Cardiac muscle cell (in vitro differentiated cells and primary cell): ENCODE measurements at places on chromosomes 6 and 20.
A peak's percentile ranks its signal among the peaks of the same experiment; 100 is the strongest.

DNA sequence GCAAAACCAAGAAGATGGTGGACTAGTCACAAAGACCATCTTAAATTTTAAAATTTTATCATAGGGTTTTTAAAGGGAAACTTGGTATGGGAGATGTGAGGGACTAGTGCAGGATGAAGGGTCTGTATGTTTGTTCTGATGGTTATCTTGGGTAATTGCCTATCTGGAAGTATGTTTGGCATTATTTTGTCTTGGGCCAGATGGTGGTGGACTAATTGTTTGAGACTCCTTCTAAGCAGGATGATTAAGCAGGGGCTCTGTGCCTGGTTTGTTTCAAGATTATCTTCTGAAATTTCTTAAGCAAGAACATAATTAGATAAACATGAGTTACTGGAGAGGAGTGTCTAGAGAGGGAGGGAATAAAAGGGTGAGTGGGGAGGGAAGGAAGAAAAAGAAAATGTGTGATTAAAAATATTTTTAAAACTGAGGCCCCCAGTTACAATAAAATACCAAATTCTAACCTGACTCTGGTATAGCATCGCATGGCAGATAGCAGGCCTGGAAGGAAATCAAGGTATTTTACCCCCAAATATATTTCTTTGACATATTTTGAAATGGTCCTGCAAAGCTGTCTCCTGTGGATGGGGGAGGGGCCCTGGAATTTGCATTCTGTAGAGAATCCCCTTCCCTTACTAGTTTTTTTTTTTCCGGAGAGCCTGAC, 49.9 kb upstream of the FAM184A start:
- no peak for DNase-seq

DNA sequence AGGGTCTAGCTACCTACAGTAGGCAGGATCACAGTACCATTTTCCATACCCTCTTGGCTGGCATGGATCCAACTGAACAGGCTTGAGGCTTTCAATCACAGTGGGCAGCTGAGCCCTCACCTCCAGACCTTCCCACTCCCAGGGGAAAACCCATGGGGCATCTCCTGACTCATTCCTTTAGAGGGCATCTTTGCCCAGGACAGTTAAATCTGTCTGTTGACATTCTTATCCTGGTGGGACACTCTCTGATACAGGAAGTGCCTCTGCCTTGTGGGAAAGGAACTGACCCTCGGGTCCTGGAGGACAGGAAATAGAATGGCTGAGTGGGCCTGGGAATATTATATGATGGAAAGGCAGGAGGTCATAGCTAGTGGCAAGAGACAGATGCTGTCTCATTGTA, 10.2 kb upstream of the EPB41L1 start:
- no peak for DNase-seq

GRCh38 chr6:4903751-4904370, 100.0 kb downstream of the RPP40 start:
- no peak for DNase-seq

- no peak for DNase-seq
These were observed 53.6 kb downstream of the MBOAT1 start for GRCh38 chr6:20158676-20159075.

GRCh38 chr6:72886170-72886569, 264.3 kb downstream of the KCNQ5 start:
- no peak for DNase-seq

- DNase-seq: no peak
These were observed 5.7 kb upstream of the PLN start for GRCh38 chr6:118542184-118542952.

DNA sequence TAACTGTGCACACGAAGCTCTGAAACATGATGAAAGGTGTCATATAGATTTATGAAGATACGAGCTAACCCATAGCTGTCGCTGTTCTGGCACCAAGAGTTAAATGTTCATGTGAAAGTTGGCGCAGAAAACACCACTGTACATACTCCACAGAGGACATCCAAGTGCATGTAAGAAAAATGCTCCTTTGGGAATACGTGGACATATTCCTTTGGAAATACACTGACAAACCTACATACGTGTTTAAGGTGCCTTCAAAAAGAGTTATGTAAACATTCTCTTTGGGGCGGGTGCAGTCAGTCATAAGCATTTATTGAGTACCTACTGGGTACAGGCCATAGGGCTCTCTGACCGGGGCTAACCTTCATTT, 723 bp upstream of the ARID1B start:
- peak; percentile 51 for DNase-seq

- DNase-seq: no peak
These were observed 56.8 kb downstream of the UTRN start for GRCh38 chr6:144341831-144342527.

DNA sequence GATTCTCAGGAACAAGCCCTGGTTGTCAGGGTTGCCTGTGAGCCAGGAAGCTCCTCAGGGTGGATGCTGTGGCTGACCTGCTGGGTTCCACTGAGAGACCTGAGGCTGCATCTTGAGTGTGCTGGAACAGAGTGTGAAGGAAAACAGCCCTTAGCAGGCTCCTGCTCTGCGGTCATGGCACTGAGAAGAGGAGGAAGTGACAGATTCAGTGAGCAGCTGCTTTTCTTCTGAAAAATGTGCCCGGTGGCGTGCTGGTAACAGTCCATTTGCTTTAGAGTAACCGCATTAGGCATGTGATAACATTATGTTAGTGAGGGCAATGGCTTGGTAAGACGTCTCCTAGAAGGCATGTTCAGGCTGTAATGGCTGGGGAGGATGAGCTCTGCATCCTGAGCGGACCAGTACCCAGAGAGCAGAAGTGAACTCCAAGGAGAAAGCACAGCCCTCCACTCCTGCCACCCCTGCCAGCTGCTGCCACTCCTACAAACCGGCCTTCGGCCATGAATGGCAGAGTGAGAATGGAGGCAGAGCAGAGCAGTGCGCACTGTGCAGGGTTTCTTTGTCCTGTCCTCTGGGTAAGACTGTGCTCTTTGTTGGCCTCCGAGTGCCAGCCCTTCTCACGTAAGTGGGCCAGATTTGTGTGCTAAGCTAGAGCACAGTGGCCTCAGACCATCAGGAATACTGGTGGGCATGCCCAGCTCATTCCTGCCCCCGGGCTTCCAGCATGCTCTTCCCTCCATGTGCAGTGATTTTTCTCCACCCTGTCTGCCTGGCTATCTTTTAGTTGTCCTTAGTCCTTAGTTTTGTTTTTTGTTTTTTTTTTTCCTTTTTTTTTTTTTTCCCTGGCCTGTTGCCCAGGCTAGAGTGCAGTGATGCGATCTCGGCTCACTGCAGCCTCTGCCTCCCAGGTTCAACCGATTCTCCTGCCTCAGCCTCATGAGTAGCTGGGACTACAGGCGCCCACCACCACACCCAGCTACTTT, 98.1 kb upstream of the VSTM2L start:
- no peak for DNase-seq

- DNase-seq: no peak
These were observed 149.7 kb downstream of the ASCC3 start for GRCh38 chr6:100731411-100731810.

- no peak for DNase-seq
These were observed 613.9 kb upstream of the ARID1B start for GRCh38 chr6:156163311-156163710.

DNA sequence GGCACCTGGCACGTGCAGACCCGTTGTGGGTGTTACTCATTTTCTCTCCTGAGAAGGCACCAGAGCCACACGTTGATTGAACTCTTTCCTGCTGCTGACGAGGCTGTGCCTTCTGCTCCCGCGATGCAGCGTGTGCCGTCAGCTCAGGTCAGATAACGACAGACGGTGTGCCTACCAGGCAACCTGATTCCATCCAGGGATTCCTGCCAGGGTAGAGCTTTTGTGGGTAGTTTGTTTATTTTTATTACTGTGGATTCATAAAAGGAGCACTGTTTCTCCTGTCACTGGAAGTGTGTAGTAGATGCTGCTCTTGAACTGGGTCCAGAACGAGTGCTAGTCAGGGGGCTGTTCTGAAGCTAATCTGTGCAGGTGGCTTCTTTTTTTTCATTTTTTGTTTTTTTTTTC, 20.7 kb downstream of the PRPF6 start:
- no peak for DNase-seq

- peak; percentile 11 for DNase-seq
These were observed 754 bp upstream of the TMEM170B start for GRCh38 chr6:11536795-11537194.

DNA sequence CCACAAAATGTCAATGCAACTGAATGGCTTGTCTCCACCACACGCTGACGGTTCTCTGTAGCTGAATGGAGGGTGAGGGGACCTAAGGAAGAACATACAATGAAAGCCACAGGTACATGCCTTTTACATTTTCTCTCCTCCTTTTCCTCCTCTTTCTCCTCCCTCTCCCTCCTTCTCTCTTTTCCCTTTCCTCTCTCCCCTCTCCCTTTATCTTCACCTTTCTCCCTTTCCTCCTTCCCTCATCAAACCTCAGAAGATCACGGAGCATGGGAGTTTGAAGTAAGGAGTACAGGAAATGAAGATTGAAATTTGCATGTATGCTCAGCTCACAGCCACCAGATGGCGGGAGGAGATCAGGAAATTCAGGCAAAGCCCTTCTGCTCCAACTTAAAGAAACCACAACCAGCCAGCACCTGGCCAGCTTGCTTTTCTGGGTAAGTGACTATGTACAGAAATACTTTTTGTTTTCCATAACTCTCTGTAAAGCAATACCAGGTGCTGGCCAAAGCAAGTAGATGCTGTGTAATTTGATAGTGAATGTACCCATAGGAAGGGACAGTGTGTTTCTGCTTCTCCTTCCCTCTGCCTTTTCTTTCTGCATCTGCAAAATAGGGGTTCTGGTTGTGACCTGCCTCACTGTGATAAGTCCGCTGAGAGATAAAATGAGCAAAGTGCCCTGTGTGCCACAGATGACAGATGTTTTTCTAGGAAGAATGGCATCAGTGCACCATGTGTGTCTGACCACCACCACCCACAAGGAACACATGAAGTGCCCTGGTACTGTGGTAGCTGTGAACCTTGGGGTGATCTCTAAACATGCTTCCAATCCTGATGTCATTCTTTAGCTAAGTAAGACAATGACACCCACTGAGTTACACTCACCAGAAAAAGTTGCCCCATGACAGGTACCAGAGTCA, 18.6 kb upstream of the FOXO3 start:
- peak; percentile 79 for DNase-seq

DNA sequence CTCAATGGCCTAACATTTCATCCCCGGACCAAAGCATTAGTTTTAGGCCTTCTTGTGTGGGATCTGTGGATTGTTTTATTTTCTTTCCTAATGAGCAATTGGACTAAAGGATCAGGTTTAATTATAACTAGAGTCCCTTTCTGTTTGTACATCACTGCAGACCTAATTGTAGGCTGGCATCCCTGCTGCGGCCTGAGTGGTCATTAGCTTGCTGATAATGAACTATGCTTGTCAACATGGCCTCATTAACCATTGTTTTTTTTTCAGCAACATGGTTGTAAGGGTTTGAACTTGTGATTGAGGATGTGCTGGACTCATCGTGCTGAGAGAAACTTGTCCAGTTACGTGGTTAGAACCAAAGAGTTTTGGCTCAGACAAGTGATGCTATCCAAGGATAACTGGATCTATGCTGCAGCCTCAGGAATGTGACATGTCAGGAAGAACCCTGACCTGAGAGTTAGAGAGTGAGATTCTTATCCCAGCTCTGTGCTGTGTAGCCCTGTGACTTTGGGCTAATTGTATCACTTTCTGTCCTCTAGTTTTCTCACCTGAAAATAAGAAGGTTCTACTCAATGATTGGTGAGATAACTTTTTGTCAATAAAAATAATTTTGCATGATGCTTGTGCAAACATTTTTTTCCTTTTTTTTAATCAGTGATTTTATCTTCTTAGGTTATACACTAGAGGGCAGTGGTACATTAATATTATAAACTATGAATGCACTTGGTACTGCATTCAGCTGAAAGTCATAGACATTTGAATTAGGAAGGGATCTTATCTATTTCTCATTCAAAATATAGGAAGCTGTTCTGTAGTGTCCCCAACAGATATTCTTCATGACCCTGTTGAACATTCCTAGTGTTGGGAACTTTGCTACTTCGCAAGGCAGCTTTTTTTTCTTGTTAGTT, 140.9 kb downstream of the RNF144B start:
- no peak for DNase-seq

DNA sequence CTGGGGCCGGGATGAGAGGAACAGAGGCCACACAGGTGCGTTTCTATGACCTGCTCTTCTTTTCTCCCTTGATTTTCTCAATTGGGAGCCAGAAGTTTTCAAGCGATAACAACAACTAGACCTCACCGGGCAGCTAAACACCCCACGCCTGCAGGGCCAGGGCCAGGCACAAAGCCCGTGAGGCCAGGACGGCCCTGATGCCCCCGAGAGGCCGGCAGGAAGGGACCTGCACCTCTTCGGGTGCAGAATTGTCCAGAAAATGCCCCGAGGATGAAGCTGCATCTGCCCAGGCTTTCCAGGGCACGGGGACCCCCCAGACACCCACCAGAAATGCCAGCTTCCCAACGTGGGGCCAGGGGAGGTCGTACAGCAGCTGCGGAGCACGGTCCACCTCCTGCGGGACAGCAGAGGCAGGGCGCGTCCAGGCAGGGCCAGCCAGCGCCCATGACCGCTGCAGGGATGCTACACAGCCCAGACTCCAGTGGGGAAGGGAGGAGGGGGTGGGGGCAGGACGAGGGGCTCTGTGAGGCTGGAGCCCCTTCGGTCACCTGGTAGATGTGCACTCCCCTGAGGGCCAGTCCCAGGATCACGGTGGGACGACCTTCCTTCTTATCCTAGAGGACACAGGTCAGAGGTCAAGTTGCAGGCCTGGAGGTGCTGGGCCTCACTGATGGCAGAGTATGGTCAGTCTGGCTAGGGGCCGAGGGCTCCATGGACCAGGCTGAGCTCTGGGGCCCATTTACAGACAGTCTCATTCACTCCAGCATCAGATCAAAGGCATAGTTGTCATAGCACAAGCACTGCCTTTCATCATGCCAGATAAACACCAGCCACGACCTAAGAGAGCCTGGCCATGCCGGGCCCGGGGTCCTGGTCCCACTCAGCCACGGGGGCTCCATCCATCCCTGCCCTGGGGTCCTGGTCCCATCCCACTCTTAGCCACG, 16.4 kb downstream of the FRMD1 start:
- no peak for DNase-seq

GRCh38 chr20:53879048-53879684, 191.2 kb downstream of the BCAS1 start:
- DNase-seq: no peak

GRCh38 chr6:1609041-1609647, 571 bp upstream of the FOXC1 start:
- peak; percentile 56 for DNase-seq
